ENCODE measurements at places on chromosomes 4 and X.
A peak's percentile ranks its signal among the peaks of the same experiment; 100 is the strongest.

GRCh38 chr4:26060286-26060685, 146.3 kb downstream of the SMIM20 start:
- no peak for DNase-seq

GRCh38 chrX:1453395-1453783, 680 bp upstream of the ASMTL start:
- DNase-seq = peak; percentile 32

DNA sequence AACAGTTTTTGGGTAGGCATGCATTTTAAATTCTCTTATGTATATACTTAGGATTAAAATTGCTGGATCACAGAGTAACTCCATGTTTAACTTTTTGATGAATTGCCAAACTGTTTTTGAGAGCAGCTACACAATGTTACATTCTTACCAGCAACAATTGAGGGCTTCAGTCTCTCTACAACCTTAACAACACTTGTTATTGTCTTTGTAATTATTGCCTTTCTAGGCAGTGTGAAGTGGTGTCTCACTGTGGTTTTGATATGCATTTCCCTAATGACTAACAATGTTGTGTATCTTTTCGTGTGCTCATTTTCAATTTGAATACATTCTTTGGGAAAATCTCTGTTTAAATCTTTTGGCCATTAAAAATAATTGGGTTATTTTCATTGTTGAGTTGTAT, 17.3 kb upstream of the F11 start:
- DNase-seq = no peak

DNA sequence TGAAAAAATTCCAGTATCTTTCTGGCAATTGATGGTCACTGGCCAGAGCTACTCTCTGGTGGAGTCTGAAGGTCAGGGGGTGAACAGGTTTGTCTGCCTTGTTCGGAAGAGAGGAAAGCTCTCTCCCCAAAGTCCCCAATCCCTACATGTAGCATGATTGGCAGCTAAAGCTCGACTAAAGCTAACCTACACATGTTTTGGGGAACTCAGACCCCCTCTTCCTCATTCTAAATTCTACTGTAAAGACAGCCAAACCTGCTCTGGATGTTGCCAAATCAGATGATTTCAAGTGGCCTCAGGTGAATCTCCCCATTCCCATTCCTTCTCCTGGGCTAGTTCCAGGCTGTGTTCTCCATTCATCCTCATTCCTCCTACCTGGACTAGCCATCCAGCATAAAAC, 84.1 kb downstream of the MSN start:
- DNase-seq = no peak

- no peak for DNase-seq
Observed at GRCh38 chr4:8156617-8157016, 2.0 kb downstream of the ABLIM2 start.

- no peak for DNase-seq
Observed at GRCh38 chrX:129360175-129360574, 163.1 kb downstream of the SMARCA1 start.

DNA sequence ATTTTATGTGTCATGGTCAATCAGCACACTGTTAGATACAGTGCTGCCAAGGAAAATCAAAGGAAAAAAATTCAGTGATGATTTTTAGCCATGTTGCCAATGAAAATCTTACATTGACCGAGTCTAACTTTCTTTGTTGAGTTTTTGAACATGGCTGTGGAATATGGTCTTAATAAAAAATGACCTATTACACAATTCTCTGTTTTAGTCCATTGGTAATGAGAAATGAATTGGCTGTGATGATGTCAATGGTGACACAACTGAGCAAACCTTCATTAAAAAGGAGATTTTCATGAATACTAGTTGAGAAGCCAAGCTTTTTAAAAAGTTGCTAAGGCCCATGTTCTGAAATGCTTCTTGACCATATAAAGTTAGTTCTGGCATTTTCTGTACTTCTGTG, 225.9 kb upstream of the GYPA start:
- DNase-seq = no peak

- no peak for DNase-seq
Observed at GRCh38 chr4:90126805-90127204, 389 bp upstream of the CCSER1 start.

DNA sequence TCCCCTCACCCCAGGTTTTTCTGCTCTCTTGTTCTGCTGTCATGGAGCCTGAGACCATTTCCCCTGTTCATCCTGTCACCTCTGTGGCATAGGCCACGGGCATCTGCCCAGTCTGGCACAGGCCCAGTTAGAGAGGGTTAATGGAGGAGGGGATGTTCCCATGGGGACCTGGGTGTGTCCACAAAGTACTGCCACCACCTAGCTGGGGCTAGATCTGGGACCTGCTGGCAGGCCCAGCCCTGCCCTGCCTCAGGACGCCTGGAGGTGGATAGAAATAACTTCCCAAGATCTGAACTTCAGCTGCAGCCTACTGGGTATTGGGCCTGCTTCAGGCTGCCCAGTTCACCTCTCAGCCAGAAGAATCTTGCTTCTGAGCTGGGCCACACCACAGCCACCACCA, 13.5 kb downstream of the EFNB1 start:
- no peak for DNase-seq

GRCh38 chrX:132831336-132831973, 127.0 kb downstream of the HS6ST2 start:
- no peak for DNase-seq

DNA sequence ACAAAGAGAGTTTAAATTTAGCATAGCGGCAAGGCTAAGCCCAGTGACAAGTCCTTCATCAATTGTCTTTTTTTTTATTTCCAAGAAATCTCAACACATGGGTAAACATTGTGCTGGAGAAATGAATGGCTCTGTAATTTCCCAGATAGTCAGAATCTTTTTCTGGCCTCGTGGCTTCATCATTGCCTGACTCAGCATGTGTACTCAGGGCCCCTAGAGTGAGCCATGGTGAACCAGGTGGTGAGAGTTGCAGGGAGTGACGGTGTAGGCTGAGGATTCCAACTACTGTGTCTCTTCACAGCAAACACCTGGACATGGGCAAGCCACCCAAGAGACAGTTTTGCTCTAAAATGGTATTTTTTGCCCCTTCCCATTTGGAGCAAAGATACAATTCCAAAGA, 43.1 kb upstream of the UCP1 start:
- DNase-seq = no peak

- no peak for DNase-seq
Observed at GRCh38 chr4:102683881-102684609, 76.7 kb downstream of the MANBA start.

DNA sequence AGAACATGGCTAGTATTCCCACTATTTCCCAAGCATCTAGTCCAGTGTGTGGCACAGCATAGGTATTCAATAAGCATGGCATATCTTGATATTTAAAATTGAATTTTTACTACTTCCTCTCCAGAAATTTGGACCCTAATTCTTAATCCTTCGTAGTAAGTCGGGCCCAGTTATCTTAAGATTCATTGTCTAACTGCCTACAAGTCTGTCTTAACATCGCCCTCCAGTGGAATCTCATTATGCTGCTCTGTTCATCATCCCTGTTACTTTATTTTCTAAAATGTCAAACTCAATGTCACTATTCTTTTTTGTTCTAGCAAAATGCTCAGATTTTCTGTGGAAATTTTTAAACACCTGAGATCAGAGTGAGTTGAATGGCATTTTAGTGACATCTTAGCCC, 606.2 kb downstream of the KLHL13 start:
- DNase-seq = no peak

- no peak for DNase-seq
Observed at GRCh38 chr4:53925050-53925605, 139.3 kb downstream of the CHIC2 start.

DNA sequence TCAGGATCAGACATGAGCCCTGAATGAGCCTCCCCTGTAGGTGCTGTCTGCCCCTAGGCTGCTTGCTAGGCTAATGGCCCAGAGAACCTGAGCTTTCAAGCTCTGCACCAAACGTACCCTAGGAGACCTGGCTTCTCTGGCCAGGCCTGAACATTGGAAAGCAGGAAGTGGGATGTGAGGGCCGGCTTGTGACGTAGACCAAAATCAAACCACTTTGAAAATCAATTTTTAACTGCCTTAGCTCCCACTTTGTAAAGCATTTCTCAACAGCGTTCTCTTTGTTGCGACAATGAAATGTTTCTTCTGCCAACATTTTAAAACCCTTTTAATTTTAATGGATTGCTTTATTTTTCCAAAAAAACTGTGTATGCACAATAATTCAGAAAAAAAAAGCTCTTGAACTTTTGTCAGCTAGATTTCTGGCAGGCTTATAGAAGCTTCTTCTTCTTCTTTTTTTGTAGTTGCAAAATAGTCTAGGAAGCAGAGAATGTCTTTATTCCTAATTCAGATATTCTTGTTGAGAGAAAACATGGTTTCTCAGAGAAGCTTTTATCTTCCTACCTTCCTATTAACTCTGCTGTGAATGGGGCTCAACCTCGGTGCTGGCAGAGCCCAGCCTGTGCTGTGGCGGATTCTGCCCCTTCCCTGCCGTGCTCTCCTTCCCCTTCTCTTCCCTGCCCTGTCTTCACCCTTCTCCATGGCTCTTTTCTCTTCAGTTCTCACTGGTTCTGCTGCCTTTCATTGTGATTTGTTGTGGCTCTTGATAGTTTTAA, 145.2 kb upstream of the SFRP2 start:
- no peak for DNase-seq

DNA sequence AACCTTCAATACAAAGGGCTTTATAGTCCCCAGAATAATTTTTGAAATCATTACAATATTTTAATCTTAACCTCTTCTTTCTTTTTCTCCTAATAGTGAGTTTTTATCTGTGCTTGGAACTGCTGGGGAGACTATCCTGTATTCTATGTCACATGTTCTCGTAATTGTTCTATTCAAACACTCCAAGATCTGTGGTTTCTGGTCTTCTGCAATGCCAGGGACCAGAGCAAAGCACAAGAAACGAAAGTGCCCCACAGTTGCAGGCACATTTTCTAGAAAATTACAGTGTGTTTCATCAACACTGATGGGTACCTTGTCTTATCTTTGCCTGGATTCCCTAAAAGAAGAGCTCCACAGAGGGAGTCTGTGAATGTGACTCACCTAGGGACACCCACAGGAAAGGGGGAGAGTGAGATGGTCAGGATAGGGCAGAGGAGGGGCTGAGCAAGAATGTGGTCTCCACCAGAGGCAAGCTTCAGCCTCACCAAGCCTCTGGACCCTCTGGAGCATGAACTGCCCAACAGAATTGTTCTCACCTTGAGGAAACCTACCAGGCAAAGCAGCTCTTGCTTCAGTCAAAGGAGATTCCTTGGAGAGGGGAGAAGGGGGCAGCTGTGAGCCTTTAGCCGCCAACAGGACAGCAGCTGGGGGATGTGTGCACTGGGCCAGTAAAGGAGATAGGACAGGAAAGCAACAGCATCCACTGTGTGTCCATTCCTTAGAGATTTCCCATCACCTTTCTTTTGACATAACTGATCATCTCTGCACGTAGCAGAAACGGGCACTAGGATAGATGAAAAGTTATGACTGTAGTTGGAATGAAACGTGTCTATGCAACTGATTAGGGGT, 25.9 kb downstream of the UNC5C start:
- DNase-seq = no peak

DNA sequence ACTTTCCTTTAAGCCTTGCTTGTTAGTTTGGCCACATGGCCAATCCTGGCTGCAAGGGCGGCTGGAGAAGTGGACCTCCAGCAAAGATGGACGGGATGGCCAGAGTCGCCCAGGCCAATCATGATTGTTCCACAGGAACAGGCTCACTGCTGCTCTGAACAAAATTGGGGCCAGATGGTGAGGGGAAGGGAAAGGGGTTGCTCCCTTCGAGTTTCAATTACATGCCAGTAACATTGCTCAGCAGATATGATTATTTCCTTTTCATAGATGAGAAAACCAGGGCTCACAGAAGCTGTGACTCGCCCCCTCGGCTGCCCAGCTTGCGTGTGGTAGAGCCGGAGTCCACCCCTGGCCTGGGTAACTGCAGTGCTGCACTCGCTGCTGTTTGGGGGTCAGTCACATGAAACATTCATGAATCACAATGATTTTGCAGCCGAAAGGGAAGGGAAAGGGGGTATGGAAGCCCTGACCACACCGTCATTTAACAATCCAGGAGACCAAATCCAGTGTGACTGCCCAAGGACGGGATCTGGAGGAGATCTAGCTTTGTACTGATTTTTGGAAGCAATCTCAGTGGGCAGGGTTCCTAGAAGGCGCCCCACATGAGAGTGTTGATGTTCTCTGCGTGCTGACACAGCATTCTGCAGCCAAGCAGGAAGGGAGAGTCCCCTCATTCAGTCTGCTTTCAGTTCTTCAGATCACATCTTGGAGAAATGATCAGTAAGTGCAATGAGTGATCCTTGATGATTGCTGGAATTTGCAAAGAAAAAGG, 77.3 kb upstream of the MSX1 start:
- DNase-seq = no peak

DNA sequence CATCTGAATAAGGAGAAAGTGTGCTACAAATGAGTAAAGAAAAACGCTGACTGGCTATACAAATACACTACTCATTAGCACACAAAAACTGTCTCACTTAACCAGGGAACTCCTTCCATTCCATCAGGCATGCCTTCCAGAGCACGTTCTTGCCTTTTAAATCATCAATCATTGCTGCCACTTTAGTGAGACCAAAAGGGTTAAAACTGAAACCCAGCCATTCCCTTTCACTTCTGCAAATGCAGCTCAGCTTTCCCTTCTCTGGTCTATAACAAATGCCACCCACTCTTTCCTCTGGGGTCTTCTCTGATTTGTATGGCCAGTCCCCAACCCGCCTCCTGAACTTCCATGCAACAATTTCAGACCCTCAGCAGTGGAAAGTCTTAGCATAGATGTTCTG, 231.5 kb downstream of the TRIML1 start:
- DNase-seq = no peak

DNA sequence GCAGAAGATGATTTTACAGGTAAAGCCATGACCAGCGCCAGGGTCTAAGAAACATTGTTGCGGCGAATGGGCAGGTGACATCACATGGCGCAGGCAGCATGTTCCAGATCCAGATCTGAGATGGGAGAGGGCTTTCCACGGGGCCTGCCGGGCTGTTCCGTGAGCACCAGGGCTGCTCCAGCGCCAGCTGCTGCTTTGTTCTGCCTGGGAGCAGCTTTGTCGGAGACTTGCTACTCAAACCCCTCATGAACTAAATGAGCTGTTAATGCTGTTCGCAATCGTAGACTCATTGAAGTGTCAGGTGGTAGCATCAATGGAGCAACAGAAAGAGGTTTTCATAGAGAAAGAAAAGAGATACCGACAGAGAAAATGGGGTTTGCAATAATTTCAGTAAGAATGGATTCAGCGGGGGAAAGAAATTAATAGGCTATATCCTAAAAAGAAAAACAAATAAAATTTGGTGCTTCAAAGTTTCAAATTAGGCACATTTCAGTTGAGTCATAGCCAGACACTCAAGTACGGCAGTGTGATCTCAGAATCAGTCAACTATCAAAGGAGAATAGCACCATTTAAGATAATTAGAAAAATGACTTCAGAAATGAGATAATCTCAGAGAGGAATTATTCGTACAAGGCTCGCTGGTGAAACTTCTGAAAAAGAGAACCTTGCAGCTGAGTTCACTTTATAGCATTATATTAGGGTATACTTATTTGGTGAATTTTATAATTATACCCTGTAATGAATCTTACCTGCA, 23.9 kb downstream of the SORBS2 start:
- DNase-seq = no peak
